ENCODE measurements at places on chromosomes 16 and 17.

GRCh38 chr17:46202424-46202823, 9.2 kb upstream of the KANSL1 start:
- DNase-seq, result no peak

DNA sequence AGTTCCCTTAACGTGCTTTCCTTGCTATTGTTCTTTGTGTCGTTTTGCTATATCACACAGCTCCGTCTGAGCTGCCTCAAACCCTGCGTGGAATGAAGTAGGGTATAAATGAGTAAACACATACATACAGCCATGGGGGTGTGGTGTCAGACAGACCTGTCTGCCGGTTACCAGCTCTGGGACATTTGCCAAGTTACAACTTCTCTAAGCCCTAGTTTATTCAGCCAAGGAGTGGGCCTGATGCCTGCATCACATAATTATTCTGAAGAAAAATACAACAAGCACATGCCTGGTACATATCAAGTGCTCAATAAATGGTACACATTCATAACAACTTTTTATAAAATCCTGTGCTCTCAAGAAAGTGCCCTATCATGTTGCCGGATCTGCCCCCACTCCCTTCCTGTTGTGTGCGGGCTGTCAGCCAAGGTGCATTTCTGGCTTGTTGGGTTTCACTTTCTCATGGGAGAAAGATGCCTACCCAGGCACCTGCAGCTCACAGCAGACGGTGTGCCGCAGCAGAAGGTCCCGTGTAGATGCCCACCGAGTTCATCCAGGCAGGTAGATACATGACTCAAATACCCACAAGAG, 30.5 kb downstream of the SMPD3 start:
- DNase-seq, result no peak

GRCh38 chr17:50808888-50809287, 26.5 kb upstream of the WFIKKN2 start:
- DNase-seq, result no peak

- peak; percentile 81 for DNase-seq
Measured at GRCh38 chr17:67689534-67690177, 28.1 kb upstream of the NOL11 start.

- peak; percentile 96 for DNase-seq
Measured at GRCh38 chr17:77423589-77424451, 283.1 kb downstream of the SEC14L1 start.

DNA sequence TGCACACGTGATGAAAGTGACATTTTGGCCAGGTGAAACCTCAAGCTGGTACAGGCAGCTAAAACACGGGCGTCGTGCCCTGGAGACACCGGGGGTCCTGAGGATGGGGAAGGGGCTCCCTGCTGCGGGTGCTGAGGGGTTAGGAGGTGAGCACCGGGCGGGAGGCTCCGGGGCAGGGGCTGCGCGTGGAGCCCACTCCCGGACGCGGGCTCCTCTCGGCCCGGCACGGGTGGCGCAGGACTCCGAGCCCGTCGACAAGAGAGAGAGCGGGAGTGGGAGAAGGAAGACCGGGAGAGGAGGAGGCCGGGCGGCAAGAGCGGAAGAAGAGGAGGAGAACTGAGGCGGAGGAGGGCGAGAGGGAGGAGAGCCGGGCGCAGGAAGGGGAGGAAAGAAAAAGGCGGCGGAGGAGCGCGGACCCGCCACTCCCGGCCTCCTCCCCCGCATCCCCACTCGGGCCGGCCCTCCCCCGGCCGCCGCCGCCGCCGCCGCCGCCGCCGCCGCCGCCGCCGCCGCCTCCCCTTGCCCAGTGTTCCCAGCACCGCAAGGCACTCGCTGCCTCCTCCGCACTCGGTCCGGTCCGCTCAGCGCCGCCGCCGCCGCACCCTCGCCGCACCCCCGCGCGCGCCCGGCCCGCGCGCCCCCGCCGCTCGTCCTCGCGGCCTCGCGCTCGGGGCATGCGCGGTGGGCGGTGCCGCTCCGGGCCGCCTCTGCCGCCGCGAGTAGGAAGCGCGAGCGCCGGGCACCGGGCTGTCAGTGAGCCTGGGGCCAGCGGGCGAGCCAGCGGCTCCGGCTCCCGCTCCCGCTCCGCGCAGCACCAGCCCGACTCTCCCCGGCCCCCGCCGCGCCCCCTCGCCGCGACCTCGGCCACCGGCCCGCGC, at the start of gene PRKCA:
Gene PRKCA, plus strand, starts transcription at position 750 of the 878 bp plus-strand sequence.
- peak; percentile 88 for DNase-seq
